Natural killer cell treated with Interleukin-12 subunit alpha and Interleukin-12 subunit beta and Interleukin-15 and Interleukin-18, amount 100 ng/mL, for 72 hours (primary cell): ENCODE measurements at places on chromosomes 5 and 9. TPM values are rescaled to one million over a fixed set of nuclear protein-coding genes. Genes with fewer than 3 reads are reported as not detected.

GRCh38 chr5:80067016-80067415 lies 31.9 kb downstream of the THBS4 start:
- DNase-seq = no peak

DNA sequence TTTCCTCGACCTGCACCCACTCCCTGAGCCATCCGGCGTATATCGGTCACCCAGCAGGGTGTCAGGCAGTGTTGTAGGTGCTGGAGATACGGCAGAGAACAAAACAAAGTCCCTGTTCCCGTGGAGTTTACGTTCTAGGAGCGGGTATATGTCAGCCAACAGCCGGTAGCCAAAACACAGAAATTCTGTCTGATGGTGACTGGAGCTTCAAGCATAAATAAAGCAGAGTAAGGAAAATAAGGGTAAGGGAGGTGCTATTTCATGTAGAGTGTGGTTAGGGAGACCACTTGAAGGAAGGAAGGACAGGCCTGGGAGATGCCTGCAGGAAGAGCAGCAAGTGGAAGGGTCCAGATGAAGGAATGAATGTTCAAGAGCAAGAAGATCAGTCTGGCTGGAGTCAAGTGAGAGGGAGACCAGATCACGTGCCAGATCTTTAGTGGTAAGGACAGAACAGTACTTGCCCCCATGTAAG lies 783 bp upstream of the ZFR start:
- DNase-seq = no peak

GRCh38 chr9:107874137-107874536 lies 384.6 kb upstream of the KLF4 start:
- DNase-seq = no peak

DNA sequence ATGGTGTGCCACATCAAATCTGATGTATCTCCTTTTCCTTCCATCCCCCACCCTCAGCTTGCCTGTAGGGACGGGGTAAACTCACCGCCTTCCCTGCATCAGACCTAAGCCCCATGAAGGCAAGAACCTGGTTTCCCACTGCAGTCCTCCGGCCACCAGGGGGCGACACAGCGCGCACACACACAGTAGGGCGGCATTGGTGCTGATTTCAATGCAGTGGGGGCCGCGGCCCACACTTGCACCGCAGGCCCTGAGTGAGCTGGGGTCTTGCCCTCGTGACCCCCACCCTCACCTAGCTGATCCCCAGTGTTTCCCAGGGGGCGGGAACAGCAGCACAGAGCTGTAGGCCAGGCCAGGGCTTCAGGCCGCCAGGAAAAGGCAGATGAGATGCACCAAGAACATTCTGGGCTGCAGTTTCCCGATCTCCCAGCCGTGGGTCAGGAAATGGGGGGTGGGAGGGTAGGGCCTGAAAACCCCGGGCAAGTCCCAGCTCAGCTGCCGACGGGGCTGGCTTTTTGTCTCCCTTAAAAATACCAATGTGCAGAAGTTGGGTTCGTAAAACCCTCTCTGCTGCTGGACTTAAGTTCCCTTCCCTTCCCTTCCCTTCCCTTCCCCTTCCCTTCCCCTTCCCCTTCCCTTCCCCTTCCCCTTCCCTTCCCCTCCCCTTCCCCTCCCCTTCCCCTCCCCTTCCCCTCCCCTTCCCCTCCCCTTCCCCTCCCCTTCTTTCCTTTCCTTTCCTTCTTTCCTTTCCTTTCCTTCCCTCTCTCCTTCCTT lies 19.5 kb downstream of the FAM163B start:
- DNase-seq = no peak

GRCh38 chr5:139877129-139877597 lies 81.6 kb downstream of the PSD2 start:
- no peak for DNase-seq

The GALNT12 gene
- 4.1 TPM for total RNA-seq

The SAXO1 gene
- total RNA-seq = not detected

The GDNF gene
- total RNA-seq = not detected
